NB4 (cell line): ENCODE measurements at places on chromosomes 3 and 15.
A peak's percentile ranks its signal among the peaks of the same experiment; 100 is the strongest.

GRCh38 chr15:73538563-73539211 lies 94.5 kb downstream of the NPTN start:
- DNase-seq, result no peak

GRCh38 chr3:53665608-53666425 lies 171.4 kb downstream of the CACNA1D start:
- no peak for DNase-seq

DNA sequence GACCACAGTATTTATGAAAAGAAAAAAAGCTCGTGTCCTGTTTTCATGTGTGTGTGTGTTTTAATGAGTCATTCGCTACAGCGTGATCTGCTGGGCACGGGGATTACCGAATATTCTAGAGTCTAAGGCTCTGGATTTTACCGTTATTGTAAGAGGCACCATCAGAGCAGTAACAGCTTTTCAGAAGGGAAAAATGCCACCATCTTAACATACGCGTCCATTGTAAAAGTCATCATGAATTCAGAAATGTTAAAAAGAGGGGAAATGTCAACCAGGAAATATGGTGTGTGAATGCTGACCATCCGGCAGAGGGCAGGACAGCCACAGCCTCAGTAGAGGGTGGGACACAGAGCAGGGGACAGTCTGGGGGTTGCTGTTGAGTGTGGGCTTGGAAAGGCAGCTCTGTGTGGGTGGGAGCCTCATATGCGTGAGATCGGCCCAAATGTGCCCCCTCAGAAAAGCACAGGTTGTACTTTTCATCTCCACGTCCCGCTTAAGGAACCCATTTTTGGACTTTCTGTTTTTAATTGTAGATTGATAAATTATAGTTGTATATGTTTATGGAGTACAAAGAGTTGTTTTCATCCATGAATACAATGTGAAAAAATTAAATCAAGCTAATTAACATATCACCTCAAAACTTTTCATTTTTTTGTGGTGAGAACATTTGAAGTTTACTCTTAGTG lies 69.6 kb downstream of the ASB7 start:
- peak; percentile 51 for DNase-seq

DNA sequence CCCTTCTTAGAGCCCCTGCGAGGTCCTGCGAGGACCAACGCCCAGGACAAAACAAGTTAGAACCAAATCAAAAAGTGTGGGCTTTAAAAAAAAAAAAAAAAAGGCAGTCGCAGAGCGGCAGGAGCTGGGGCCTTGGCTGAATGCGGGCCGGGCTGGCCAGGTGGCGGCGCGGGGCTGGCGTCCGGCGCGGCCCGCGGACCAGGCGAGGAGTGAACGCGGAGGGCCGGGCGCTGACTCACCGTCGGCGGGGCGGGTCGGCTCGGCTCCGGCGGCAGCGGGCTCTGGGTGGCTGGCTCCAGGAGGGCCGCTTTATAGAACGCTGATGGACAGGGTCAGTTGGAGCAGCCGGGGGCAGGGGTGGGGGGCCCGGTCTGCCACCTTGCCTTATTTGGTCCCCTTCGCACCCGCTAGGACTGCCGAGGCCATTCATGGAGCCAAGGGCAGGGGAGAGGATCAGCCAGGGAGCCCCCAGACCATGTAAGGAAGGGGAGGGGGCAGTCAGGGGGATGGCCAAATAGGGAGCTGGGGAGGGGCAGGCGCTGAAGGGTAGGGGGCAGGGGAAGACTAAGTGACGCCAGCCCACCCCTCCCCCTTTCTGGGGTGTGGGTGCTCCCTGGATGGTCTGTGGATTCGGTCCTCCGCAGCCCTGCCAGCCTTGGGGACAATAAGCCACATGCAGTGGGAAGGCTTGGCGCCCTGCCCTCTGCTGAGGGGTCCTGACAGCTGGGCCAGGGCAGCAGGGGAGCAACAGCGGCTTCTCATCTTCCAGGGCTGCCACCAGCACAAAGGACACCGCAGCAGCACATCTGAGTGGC lies at the start of gene ACTC1:
Gene ACTC1, minus strand, starts transcription at position 283 of the 815 bp plus-strand sequence. CDS start 741 bp downstream, outside the sequence.
- no peak for DNase-seq

- DNase-seq, result no peak
Observed at GRCh38 chr3:175392653-175393052, 533.5 kb downstream of the NAALADL2 start.
